ENCODE measurements at places on chromosomes 11 and 22.

GRCh38 chr11:111336062-111336461 is 37.7 kb downstream of the POU2AF3 start:
- DNase-seq, result no peak

GRCh38 chr11:68127714-68128681 is 6.8 kb upstream of the CHKA start:
- peak; percentile 61 for DNase-seq

- DNase-seq, result no peak
Observed at GRCh38 chr11:115911613-115912346, 407.6 kb upstream of the CADM1 start.

DNA sequence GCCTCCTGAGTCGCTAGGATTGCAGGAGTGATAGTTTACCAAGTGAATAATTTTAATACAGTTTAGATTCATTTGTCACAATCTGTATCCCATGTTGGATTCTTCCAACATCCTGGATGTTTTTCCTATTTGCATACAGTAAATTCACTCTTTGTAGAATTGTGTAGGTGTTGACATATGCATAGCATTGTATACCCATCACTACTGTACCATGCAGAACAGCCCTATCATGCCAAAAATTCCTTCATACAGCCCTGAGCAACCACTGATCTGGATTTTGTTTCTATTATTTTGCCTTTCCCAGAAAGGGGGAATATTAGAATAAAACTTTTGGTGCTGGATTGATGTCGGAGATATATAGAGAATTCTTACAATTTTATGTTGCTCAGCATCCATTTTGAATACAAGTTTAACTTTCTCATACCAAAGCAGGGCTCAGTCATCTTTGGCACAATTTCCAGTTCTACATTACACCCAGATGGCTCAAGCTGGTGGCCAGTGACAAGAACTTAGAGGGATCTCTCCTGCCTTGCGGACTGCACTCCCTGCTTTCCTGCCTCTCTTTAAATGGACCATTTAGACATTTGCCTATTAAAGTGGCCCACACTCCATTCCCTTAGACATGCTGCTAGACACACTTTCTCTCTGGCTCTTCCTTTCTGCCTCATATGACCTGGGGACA is 45.4 kb upstream of the CFAP300 start:
- no peak for DNase-seq

Measured in renal cortex interstitium (tissue), 15 donors.